ENCODE measurements at places on chromosomes 6 and 20.

DNA sequence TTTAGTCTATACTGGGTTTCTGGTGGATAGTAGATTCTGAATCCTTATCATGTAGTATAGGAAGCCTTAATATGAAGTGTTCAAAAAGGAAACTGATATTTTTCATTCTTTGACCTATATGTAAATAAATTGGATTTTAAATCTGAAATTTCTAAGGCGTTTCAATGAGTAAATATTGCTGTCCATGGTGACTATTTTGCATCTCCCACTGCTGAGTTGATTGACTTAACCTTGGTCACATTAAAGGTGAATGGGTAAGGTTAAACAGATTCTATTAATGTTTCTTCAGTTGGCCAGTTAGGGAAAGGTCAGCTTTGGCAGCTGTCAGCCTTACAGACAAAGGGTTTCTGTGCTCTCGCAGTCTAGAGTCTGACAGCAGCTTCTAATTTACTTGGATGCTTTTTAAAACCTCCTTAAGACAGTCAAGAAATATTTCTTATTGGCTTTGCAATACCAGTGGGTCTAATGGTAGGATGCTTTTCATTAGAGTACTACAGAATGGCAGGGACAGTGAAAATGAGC lies 24.8 kb downstream of the PRIM2 start:
- DNase-seq = no peak

GRCh38 chr6:23952245-23952644 lies 173.8 kb upstream of the NRSN1 start:
- DNase-seq = no peak

DNA sequence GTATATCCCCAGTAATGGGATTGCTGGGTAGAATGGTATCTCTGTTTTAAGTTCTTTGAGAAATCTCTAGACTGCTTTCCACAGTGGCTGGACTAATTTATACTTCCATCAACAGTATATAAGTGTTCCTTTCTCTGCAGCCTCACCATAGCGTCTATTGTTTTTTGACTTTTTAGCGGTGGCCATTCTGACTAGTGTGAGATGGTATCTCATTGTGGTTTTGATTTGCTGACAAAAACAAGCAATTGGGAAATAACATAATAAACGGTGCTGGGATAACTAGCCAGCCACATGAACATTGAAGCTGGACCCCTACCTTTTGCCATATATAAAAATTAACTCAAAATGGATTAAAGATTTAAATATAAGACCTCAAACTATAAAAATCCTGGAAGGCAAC lies 14.2 kb downstream of the OR2A4 start:
- DNase-seq = no peak

- DNase-seq = no peak
These were observed 39.3 kb downstream of the NINL start for GRCh38 chr20:25546048-25546447.

- peak; percentile 41 for DNase-seq
These were observed 12.9 kb upstream of the ZNF343 start for GRCh38 chr20:2521369-2522305.

GRCh38 chr6:110246900-110247546 lies 66.8 kb downstream of the CDC40 start:
- no peak for DNase-seq

- no peak for DNase-seq
These were observed 76.9 kb upstream of the MAFB start for GRCh38 chr20:40765814-40766480.

DNA sequence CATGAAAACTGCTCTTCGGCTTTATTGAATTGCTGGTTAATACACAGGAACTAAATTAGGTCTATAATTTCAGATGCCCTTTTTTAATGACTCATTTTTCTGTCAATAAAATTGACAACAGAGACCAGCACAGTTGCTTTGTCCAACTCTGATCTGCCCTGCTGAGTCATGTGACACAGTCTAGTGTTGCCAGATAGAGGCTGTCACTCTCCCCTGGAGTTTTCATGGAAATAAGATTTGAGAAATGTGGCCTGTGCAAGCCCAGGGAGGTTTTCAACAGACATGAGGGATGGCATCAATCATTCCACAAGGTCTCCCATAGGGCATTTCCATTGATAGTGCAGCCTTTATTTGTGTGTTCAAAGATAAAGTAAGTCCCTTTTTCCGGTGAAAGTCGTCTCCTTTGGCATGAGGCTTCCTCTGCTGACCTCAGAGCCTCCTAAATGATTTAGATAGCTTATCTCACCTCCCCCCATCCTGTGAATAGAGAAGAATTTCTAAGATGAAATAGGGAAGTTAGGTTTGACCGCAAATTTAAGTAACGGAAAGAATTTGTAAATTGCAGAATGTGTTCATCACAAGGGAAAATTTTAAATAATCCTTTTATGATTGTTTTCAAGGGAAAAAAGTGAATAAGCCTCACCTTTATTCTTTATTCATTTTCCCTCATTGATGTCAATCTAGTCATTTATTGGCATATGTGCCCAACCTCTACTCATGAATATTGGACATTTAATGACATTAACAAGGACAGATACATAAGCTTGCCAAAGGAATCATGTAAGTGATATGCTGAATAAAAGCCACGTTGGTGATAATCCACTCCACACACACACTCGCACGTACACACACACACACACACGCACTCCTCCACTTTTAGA lies 277.7 kb downstream of the ADGB start:
- DNase-seq = no peak

DNA sequence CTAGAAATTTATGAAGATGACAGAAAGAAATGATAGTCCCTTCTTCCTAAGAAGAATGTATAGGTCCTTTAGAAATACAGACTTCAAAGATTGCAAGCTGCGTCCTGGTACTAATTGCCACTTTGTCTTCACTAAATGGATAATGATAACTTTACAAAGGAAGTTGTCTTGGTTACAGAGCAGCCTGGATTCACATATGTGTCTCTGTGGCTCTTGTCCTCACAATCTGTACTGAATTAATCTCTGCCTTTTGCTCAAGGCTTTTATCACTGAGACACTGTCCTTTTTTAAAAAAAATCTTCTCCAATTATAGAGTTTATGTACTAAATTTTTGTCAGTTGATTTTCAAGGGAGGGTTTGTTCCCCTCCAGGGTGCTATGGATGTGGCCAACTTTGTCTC lies 17.5 kb upstream of the MRAP2 start:
- no peak for DNase-seq

DNA sequence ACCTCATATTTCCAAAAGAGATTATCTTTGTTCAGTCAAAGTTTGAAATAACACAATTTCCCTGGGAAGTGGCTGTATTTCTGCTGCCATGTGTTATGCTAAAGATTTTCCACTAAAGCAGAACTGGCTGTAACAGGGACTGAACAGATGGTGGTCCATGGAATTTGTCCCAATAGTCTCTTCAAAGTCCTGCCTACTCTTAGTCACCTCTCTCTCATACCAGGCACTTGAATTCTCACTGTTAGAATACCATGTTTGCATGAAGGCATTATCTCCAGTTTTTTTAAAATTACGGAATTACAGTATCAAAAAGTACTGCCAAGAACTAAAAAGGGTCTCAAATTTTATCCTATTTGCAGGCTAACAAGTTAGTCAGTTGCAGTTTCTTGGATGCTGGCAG lies 105.0 kb upstream of the HDDC2 start:
- no peak for DNase-seq

DNA sequence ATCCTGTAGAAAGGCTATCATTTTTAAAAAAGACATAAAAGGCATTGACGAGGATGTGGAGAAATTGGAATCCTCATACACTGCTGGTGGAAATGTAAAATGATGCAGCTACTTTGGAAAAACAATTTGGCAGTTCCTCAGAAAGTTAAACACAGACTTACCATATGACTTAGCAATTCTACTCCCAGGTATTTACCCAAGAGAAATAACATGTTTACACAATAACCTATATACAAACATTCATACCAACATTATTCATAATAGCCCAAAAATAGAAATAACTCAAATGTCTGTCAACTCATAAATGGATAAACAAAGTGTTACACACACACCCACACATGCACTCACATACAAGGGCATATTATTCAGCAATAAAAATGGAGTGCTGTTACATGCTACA lies 23.4 kb upstream of the CEP85L start:
- no peak for DNase-seq

GRCh38 chr6:43021270-43022047 lies at the start of gene RRP36:
TSS of gene RRP36 (plus strand) at chr6:43021623. CDS start at chr6:43021655, 32 bp downstream.
- peak; percentile 61 for DNase-seq

DNA sequence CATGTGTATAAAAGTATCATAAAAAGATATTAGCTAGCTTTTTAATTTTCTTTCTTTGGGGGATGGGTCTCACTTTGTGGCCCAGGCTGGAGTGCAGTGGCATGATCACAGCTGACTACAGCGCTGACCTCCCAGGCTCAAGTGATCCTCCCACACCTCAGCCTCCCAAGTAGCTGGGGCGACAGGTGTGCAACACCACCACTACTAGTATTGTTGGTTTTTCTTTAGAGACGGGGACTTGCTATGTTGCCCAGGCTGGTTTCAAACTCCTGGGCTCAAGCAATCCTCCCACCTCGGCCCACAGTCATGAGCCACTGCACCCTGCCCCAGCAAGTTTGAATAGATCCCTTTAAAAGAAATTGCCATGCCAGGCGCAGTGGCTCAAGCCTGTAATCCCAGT lies 6.5 kb downstream of the TCFL5 start:
- DNase-seq = no peak

GRCh38 chr6:144314562-144314961 lies 29.4 kb downstream of the UTRN start:
- DNase-seq = no peak

DNA sequence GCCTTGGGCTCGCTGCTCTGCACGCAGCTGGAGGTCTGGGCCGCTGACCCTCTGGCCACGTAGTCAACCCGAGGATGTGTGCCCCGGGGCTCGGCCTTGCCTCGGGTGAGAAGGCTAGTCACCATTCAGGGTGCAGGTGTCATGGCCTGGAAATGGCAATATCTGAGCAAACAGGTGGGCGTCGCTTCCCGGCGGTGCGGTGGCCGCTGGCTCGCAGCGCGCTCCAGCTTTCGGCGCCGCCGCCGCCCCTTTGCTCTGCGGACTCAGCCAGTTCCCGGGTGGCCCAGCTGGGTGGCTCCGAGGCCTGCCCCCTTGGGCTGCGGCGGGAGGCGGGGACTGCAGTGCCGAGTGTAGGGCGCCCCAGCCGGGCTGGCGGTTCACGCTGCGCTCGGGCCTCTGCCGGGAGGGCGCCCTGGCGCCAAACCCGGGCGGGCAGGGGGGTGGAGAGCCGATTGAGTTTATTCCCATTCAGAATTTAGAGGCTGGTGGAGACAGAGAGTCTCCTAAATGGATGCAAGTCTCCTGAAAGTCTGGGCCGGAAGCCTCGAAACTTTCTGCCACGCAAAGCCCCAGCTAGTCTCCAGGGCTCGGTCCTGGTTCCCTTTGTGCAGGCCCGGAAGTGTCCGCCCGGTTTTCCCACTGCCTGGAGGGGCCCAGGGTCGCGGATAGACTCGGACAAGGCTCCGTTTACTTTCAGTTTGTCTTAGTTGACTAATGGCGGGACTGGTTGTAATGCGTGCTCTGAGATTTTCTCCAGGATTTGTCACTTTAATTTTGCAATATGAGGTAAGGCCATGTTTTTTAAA lies 11.3 kb upstream of the TFAP2A start:
- DNase-seq = no peak

DNA sequence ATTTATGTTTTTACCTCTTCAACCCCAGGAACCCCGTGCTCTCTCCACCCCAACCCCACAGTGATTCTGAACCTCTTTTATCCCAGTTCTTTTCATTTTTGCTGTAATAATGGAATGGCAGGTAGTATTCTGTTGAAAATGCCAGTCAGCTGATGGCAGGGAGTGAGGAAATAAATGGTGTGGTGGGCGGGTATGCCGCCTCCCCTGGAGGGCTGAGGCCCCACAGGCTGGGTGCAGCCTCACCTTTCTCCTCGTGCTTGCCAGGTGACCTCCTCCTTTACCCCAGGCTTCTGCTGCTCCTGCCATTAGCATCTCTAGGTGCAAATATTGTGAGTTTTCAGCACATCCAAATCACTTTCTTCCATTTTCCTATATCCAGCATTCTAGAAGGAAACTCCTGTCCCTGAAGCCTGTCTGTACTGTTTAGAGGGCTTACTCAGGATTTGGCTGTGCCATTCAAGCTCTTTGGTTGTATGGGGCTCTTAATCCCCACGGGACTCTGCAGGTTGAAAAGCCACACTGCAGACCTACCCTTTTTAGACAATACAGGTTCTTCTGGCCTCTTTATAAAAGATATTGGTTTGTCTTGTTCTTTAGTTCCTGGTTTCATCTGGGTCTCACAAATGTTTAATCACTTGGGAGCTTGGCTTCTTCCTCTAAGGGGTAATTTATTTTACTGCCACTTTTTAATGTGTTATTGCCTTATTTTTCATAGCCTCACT lies 201.8 kb downstream of the JARID2 start:
- no peak for DNase-seq

DNA sequence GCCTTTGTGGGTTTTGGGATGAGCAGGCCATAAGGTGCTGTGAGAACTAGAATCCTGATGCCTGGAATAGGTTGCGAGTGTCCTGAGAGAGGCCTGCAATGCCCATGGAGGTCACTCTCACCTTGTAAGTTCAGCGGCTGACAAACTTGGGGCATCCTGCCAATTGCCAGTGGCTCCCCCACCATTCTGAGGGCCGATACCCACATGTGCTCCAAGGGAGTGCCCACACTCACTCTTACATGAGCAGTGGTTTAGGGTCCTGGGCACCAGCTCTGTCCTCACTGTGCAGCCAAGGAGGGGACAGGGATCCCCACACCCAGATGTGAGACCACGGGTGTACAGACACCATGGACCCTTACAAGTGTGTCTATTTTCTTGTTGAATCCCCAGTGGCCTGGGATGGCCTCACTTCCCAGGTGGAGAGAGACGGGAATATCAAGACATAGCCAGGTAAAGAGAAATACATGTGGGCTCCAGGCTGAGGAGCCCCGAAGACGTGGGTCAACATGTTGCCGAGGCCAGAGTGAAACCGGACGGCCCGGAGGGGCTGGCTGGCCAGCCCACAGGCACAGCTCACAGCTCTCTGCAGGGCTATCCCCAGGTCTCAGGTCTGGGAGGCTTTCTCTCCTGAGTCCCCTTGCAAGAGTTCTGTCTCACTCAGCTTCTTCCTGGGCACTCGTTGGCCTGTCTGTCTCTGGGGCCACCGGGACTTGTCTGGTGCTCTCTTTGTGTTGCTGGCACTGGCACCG lies 2.0 kb upstream of the CST9 start:
- no peak for DNase-seq

DNA sequence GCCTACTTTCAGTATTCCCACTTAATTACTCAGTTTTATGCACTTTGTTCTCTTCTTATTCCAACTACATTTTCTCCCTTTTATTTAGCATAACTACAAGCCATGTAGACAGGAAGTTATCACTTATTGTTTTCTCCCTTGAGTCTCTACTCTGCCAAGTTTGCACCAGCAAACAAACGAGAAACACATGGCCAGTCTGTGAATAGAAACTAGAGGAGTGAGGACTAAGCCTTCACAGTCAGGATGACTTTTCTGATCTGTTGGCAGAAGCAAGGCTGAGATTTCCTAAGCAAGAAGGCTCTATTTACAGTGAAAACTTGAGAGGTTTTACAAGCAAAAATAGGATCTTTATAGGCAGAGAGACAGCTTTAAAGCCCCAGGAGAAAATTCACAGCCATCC lies 69.8 kb upstream of the TINAG start:
- DNase-seq = no peak

- no peak for DNase-seq
These were observed 38.2 kb downstream of the MBOAT1 start for GRCh38 chr6:20173833-20174792.
